ENCODE measurements at places on chromosomes 2 and 18.

- peak; percentile 99 for DNase-seq
Measured at GRCh38 chr18:77114415-77115191, 18.0 kb downstream of the MBP start.

- DNase-seq: no peak
Measured at GRCh38 chr2:42890791-42891355, 98.5 kb upstream of the HAAO start.

DNA sequence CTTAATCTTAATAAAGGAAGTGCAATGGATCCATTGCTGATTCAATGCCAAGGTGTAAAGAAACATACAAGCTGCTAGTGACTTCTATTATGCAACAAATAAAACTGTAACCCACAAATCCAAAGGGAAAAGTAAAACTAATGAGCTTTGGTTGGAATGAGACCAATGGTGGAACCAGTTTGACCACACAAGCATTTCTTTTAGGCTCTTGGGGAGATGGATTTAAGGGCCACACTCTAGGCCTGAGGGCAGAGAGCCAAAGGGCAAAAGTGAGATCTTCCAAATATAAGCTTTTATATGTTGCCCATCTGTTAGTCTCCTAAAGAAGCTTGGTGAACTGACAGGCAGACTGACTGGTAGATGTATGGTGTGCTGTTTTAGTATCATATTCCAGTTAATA lies 41.5 kb upstream of the MMADHC start:
- no peak for DNase-seq

- no peak for DNase-seq
Measured at GRCh38 chr2:102796337-102796736, 34.5 kb downstream of the TMEM182 start.

DNA sequence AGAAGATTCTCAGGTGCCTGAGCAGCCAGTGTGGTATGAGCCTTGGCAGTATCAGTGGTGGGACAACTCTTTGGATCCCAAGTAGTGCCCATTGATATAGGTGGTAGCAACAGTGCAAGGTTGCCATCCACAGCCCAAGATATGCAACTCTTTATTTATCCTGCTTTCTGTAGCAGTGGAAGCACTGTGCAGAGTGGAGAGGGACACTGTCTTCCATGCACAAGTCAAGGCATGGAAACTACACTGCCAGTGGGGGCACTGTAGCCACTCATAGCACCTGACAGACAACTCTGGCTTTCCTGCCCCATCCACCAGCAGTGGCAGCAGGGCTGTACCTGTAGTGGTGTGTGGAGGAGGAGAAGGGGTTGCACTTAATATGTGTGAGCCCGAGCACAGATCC lies 409.6 kb upstream of the TMEFF2 start:
- no peak for DNase-seq

DNA sequence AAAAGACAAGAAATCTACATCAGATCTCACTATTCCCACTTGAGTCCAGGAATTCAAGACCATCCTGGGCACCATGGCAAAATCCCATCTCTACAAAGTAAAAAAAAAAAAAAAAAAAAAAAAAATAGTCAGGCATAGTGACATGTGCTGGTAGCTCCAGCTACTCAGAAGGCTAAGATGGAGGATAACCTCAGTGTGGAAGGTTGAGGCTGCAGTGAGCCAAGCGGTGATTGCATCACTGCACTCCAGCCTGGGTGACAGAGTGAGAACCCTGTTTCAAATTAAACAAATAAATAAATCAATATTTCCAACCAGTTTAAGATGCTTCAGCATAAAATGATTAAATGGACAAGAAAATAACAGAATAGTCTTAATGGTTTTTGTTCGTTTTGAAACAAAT lies 197.4 kb downstream of the DSEL start:
- no peak for DNase-seq

- no peak for DNase-seq
Measured at GRCh38 chr2:240132651-240132980, 3.5 kb downstream of the COPS9 start.

- DNase-seq: no peak
Measured at GRCh38 chr2:238123218-238123971, 15.1 kb upstream of the KLHL30 start.

DNA sequence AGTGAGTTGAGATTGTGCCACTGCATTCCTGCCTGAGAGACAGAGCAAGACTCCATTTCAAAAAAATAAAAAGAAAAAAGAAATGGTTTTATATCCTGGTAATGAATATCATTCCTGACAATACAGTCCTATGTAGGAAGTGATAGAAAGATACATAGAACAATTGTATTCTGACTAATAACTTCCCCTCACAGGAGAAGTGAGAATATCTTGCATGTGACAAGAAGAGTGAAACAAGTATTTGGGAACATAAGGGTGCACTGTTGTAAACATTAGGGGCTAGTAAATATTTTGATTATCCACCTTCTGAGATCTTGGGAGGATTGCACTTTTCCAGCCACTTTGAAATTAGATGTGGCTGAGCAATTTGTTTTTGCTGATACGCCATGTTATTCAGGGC lies 40.7 kb downstream of the KLHL14 start:
- no peak for DNase-seq

- DNase-seq: no peak
Measured at GRCh38 chr2:26979741-26980140, 9.3 kb downstream of the MAPRE3 start.

DNA sequence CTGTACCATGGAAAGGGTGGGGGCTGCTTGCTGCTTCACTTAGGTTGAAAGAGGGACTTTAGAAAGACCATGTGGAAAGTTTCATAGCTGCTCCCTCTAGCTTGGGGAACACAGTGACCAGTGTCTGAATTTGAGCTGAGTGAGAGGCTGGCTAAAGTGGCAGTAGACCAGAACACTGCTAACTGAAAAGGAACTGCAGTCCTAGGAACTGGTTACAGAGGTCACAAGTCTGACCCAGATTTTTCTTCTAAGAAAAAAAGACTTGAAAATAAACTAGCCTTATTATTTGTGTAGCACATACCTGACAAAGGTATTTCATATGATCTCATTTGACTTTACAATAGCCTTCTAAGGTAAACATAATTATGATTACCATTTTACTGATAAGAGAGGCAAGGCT lies 153.6 kb downstream of the FSHR start:
- DNase-seq: no peak
